Stimulated activated naive B cell treated with anti-CD40 and anti-IgM and Interleukin-4, amounts not matched to agents 10 μg/mL and 1 μg/mL and 100 μg/mL, for 72 hours (primary cell): ENCODE measurements at places on chromosomes 5 and 9.
A peak's percentile ranks its signal among the peaks of the same experiment; 100 is the strongest.

GRCh38 chr5:911601-912000 is 18.9 kb downstream of the TRIP13 start:
- DNase-seq, result no peak

GRCh38 chr9:83714329-83714728 is 6.6 kb upstream of the UBQLN1 start:
- DNase-seq, result no peak

DNA sequence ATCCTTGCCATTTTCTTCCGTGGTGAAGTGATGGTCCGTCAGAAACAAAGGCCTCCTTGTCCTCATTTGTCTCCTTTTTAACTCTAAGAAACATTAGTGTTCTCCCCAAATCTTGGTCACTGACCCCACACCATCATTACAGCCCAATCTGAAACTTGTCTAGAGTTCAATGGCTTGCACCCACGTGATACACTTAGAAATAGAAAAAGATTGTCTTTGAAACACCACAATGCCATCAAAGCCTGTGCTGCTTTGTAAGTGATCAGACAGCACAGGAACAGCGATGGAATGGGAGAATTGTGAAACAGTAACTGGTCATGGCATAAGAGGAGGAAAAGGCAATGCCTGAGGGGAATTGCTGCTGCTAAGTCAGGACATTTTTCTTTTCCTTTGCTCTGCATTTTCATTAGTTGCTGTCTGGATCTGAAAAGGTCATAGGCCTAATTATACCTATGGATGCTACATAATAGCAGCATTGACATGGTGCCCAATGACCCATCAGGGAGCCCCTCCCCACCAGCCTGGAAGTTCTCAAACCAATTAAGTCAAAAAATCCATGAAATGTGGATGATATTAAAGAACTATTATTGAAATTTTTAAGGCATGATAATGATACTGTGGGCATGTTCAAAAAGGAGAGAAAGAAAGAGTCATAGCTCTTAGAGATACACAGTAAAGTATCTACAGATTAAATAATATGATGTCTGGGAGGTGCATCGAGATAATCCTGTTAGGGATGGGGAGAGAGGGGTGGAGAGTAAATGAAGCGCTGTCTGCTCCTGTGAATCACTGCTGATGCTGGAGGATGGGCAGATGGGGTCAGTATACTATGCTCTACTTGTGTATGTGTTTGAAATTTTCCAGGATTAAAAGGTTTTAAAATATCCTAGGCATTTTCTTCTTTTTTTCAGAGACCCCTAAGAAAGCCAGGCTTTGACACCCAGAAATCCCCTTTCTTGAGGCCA is 83.6 kb downstream of the ENC1 start:
- no peak for DNase-seq

DNA sequence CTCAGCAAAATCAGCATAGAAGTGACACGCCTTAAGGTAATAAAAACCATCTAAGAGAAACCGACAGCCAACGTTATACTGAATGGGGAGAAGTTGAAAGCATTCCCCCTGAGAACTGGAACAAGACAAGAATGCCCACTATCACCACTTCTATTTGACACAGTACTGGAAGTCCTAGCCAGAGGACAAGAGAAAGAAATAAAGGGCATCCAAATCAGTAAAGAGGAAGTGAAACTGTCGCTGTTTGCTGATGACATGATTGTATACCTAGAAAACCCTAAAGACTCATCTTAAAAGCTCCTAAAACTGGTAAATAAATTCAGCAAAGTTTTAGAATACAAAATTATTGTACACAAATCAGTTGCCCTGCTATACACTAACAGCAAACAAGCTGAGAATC is 393.3 kb downstream of the KIF4B start:
- no peak for DNase-seq

DNA sequence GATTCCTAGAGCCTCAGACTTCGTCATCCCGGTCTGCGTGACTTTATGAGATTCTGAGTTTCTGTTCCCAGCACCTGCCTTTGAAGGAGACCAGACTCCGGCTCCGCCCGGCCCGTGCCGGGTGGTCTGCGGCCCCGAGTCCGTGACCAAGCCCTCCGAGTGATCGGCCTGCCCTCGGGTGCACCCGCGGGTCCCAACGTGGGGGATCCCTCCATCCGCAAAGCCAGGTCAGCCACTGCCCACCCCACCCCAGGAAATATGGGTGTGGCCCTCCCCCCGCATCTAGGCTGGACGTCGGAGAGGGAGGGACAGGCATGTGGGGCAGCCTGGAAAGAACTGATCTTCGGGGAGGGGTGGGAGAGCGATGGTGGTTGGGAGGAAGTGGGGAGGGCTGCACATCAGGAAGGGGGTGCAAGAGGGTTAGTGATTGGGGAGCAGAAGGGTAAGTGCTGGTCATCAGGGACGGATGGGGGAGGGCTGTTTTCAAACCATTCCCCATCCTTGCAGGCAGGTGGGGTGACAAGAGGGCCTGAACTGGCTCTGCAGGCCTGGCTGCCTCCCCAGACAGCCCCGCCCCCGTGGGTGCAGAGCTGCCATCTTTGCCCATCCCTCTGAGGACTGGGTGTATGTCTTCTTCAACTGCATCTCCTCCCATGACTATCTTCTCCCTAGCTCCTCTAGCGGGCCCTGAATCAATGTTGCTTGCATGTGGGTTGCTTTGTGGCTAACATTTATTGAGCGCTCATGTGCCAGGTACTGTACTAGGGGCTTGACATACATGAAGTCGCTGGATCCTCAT is 747 bp downstream of the LRSAM1 start:
- peak; percentile 42 for DNase-seq

GRCh38 chr9:15155826-15156225 is 151.2 kb downstream of the TTC39B start:
- no peak for DNase-seq

DNA sequence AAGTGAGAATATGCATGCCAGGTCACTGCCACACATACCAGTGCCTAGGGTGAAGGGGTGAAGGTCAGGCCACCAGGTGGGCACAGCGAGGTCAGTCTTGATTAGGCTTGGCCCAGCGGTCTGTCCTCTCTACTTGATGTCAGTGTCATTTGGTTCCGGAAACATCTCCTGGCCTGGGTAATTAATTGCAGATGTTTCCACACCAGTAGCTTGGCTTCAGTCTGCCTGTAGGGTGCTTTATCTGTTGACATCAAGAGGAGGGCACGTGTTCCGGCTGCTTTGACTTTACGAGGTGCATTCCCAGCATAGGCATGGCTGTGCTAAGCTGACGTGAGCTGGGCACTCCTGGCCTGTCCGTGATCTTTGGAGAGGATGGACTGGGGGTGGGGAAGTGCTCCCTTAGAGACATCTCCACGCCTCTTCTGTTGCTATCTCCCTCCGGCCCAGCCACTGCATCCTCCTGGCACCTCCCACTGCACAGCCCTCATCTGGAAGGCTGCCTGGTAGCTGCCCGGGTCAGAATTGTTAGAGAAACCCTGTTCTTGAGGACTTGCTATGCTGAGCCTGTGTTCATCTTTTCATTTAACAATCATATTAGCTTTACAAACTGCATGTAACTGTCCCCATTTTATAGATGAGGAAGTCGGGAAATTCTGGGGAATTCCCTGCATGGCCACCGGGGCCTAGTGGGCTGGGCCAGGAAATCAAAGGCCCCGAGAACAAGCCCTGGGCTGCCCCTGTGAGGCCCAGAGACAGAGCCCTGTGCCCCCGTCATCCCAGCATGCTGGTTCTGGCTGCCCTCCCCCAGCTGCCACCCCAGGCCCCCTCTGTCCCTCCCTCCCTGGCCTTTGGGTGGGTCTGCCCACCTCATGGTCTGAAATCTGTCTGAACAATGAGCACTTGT is 29.1 kb downstream of the JADE2 start:
- DNase-seq, result peak; percentile 75

DNA sequence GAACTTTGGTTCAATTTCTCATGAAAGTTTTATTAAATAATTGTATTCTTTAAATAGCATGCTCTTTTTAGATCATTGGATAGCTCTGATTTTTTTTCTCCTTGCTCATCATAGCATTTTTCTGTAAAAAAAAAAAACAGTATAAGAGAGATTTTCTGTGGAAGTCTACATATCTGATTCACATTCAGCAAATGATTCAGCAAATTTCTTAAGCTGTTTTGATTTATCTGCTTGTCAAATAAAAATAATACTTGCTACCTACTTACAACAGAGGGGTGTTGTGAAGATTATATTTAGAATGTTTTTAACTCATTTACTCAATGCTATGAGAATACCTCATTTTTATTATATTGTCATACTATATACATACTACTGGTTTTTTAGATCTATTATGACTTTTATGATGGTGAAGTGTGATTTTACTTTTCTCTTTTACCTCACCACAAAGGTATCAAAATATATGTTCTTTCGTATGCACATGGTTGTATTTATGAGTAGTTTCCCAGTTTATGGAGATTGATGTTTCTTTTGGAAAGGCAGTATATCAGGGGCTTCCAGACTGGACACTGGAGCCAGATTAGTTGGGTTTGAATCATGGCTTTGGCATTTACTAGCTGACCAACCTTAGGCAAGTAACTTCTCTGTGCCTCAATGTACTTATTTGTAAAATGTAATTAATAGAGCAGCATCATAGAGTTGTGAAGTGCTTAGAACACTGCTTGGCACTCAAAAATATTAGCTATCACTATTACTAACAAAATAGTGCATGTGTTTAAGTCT is 25.5 kb downstream of the TNPO1 start:
- no peak for DNase-seq

DNA sequence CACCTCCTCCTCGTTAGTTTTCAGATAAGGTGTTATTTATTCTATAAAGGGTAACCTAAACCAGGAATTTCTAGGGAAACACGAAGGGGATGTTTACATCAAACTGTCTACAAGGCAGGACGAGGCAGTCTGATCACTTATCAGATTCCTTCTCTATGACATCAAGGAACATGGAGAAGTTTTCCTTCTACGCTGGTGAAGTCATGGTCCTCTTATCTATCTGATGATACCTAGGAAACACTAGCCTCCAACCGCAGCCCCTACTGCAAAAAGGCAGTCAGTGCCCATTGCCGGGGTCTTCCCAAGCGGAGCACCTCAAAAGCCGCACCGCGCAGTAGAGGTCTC is 1.5 kb downstream of the MPDZ start:
- DNase-seq, result no peak

- DNase-seq, result no peak
Observed at GRCh38 chr5:88279584-88279983, 10.9 kb upstream of the TMEM161B start.

DNA sequence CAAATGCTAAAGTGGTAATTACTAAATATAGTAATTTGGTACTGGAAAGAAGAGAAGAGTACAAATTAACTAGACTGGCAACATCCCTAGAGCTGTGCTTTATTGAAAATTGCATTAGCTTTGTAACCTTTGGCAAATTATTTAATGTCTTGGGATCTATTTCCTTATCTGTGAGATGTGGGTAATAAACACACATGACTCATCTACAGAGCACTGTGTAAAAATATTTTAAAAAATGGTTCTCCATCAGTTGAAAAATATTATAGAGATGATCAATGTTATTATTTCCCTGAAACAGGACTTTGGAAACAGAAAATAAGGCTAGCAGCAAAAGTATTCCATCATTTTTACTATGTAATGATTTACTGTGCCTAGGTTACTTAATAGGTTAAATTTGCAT is 1698.8 kb upstream of the CDH9 start:
- no peak for DNase-seq

DNA sequence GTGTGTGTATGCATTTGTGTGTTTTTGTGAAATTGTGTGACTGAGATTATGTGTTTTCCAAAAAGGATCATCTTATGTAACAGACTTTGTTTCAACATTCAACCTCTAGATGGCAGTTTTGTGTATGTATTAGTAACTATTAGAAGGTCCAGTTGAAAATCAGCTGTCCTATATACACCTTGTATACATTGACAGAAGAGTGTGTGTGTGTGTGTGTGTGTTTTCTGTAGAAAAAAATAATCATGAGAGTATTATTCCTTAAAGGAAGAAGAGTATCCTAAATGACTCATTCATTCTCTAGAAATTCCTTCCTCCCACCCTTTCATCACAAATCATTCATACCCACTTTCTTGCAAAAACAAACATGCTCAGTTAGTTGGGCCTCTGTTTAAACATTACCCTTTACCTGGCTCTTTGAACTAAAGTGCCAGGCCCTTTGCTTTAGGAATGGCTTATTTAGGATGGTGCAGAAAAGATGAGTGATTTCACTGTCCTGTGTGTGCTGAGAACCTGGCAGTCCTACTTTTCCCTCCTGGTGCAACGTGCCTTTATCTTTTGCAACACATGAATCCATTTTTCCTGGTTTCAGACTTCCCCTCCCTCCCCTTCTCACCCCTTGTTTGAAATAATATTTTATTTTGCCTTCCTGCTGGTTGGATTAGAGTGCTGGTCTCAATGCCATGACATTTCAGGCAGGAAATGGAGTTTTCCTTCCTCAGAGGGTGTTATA is 152.2 kb downstream of the ARHGAP26 start:
- no peak for DNase-seq

DNA sequence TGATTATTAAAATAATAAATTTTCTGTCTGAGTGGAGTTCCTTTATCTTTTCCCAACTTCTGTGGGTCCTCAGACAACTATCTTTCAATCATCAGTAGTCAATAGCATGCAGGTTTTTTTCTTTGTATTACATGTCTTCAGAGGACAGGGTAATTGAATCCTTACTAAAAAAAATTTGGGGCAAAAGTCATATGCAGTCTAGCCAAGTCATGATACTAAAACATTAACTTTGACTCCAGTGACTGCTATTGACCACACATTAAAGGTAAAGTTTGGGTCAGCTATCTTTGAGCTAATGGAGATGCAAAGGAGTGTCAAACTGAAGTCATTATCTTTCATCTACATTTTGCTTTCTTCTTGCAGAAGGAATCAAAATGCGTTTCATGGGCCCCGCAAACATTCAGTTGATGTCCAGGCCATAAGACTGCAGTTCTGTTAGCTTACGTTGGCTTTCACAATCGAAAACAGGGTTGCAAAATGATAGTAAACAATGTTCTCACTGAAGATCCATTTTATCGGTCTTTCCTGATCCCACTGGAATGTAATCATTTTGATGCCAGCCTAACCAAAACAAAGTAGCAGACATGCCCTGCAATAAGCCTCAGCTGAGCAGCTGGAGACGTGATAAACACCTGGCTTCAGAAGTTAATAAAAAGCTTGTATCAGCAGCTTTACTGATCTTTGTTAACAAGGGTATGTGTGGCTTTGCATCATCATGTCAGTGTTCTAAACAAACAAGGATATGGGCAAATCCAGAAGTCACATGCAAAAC is 186.1 kb upstream of the PRLR start:
- no peak for DNase-seq

DNA sequence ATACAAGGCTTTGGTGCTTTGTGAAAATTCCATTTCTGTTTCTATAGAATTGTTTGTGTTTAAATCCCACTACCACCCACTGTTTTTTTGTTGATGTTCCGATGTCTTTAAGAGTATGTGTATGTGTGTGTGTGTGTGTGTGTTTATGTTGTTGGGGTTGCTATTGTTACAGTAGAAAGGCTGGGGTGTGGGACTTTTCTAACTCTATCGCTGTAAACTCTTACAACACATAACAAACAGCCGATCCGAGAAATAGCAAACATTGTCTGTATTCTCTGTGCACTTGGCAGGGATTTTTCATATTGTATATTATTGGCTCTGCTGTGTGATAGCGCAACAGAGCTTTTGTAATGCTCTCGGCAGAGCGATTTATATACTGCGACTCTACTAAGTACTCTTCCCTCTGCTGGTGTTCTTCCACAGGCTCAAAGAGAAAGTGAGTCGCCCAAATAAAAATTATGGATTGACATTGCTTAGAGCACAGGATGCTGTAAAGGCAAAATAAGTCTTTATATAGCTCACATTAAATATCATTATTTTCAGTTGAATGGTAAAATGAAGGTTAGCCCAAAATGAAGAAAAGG is 492.2 kb upstream of the ARRDC3 start:
- DNase-seq, result no peak
